Left forelimb (tissue), 1 donor: ENCODE measurements at places on chromosomes 2 and 18.

- no peak for DNase-seq
These were observed 37.0 kb upstream of the TMEM18 start for GRCh38 chr2:714005-714741.

DNA sequence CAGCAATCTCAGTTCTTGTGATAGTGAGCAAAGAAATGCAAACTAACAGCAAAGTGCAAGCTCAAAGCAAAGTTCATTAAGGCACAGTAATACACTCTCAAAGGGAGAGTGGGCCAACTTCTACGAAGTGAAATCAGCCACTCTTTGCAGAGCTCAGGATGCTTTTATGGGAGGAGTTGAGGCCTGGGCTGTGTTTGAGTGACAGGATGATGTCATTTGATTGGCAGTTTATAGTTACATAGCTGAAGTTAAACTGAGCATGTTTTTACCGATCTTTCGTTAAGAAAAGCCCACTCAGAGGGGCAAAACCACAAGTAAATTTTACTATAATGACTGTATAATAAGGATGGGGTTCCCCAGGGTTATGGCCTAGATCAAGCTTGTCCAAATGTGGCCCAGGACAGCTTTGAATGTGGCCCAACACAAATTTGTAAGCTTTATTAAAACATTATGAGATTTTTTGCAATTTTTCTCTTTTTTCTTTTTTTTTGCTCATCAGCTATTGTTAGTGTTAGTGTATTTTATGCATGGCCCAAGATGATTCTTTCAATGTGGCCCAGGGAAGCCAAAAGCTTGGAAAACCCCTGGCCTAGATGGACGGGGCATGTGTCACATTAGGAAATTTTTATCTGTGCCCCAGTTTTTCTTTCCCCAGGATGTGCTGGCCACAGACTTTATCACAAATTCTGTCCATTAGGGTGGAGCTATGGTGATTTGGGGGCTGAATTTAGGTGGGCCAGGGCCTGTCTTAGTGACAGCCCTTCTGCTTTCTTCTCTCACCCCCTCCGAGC is 8.3 kb upstream of the DNAH7 start:
- no peak for DNase-seq

GRCh38 chr2:106359512-106359911 is 108.7 kb downstream of the RGPD3 start:
- no peak for DNase-seq

GRCh38 chr2:104897515-104898184 is 43.7 kb downstream of the POU3F3 start:
- no peak for DNase-seq

DNA sequence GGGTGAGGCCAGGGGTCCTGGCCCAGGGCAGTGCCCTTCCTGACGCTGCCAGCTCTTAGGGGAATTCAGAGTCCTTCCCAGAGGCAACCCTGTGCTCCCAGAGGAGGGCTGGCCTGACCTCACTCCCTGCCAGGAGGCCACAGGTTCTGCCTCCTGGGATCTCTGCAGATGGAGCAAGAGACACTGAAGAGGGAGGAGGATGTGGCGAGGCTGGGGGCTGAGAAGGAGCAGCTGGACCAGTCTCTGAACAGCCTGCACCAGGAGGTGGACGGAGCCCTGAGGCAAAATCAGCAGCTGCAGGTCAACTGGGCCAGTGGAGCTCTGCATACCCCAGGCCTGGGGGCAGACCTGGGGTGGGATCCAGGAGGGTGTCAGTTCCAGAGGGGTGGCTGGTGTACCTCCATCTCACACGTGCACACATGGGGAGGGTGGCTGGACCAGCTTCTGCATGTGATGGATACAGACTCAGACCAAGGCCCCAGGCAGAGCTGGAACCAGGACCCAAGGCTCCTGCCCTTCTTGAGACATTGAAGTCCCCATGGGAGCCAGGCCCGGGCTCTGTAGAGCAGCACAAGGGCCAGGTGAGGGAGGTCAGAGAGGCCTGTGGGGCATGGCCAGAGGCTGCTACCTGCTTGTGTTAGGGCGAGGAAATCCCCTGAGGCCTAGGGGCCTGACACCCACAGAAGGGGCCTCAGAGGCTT is 9.7 kb upstream of the SNED1 start:
- peak; percentile 28 for DNase-seq

DNA sequence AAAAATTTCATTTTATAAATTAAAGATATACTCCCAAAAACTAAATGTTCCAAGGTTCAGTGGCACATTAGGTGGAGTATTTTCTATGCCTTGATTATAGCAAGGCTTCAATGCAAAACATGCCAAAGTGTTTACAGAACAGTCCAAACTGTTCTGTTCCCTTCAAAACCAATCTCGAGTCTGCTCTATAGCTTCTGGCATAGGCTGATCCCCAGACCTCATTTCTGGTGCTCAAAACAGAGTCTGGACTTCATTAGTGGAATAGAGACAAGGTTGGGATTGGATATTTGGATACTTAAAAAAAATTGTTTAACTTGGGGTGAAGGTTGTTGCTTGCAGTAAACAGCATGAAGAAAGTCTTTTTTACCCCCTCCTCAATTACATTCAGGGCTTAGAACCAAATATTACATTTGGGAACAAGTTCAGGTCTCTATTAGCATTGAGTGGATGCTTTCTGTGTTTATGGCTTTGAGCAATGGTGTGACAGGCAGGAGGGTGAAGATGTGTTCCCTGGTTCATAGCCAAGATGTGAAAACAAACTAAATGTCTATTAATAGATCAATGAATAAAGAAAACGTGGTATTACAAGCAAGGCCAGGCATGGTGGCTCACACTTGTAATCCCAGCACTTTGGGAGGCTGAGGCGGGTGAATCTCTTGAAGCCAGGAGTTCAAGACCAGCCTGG is 208.1 kb upstream of the RND3 start:
- no peak for DNase-seq

DNA sequence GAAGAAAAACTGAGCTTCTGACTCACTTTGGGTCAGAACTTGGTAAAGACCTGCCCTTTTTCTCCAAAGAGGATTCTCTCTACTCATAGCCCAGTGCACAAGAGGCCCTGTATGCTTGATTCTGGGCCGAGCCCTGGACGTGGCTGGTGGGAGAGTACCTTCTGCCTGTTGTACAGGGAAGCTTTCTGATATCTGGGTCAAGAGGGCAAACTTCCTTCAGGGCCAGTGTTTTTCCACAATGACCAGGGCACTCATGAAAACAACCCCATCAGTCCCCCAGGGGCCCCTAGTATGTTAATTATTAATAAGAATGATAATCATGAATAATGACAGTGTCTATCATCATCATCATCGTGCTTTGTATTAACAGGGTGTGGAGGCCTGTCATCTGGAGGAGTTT is 90.0 kb downstream of the TGFA start:
- no peak for DNase-seq

DNA sequence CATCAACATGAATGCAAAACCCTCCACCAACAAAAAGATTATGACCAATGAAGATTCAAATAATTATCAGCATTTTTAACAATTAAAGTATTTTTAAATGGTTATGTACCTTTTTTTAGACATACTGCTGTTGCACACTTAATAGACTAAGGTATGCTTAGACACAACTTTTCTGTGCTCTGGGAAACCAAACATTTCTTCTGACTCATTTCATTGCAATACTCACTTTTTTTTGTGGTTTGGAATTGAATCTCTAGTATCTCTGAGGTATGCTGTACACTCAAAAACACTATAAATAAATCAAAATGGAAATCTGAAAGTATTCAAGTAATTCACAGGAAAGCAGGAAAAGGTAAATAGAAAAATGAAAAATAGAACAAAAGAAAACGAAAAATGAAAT is 247.9 kb upstream of the POU3F3 start:
- DNase-seq, result no peak

- no peak for DNase-seq
These were observed 811.6 kb downstream of the PLCL1 start for GRCh38 chr2:198615972-198616371.

- DNase-seq, result no peak
These were observed 157.4 kb downstream of the LTBP1 start for GRCh38 chr2:33104052-33104623.

GRCh38 chr18:37574113-37574512 is 8.5 kb upstream of the CELF4 start:
- DNase-seq, result no peak

GRCh38 chr2:179991344-179991743 is 15.8 kb downstream of the CWC22 start:
- DNase-seq, result no peak

DNA sequence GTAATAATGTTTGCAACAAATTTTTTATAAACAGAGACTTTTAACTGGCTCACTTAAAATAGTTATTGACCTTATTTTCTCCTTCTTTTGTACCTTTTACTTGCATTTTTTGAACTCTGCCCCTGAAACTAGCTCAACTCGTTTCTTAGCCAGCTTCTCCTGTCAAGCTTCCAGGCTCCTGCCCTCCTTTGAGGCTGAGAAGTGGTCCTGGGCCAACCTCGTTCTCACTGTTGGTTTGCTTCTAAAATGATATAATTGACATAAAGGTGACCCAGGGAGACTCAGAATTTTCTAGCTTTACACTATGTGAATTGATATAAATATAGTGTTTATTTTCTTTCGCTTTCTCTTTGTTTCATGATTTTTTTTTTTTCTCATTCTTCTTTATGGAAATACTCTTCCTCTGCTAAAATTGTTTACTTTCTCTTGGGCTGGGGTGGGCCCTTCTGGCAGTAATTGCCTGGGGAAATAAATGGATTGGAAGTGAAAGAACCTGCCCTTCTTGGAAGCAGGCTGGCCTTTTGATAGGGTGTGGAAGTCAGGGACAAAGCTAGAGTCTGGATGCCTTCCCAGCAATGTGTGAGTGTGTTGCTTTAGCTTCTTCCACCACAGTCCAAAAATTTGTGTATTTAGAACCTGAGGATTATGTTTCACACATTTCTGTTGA is 30.7 kb downstream of the GPD2 start:
- DNase-seq, result peak; percentile 63

GRCh38 chr2:1754046-1754445 is 9.7 kb upstream of the PXDN start:
- peak; percentile 55 for DNase-seq

DNA sequence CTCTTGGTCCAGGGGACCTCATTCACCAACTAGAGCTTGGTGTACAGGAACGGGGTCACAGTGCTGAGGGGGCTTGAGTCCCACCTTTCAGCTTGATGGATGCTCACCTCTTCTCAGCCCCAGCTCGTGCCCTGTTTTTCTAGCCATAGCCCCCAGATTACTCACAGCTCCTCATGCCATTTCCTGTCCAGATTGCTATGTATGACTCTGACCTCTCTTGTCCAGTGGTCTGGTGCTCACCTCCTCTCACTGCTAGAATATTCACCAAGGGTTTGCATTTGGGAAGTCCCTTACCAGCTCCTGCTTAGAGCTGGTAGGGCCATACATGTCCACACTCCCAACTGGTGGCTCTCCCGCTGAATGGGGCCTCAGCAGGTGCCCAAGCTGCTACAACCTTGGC is 5.9 kb downstream of the LBX2 start:
- DNase-seq, result no peak

- DNase-seq, result no peak
These were observed 31.3 kb upstream of the CHMP1B start for GRCh38 chr18:11819938-11820337.

DNA sequence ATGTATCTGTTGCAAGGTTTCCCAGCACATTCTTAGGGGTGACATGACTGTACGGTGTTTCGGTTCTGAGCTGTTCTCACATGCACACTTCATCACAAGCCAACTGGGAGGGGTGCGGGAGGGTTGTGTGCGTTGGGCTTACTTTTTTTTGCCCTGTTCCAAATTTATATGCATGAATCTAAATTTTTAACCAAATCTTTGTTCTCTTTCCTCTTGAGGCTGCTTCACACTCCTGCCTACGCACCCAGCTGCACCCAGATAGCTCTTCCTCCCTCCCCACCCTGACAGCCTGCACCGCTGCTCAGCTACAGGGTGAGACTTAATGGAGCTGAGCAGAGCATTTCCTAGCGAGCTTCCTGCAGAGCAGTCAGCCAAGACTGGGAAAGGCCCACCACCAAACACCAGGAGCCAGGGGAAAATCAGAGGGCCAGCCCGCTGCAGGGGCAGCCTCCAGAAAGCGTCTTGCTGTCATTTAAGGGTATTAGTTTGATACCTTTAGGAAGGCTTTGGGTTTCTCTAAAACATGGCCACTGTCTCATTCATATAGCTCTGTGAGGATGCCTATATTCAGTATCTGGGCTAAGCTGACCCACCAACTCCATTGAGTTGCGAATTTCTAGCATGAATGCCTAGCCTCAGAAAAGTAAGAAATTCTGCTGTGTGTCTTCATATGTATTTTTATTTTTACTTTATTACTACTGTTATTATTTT is 84.5 kb downstream of the POU3F3 start:
- no peak for DNase-seq
